ENCODE measurements at places on chromosomes 11 and 22.

GRCh38 chr11:134657631-134658030, 245.6 kb upstream of the B3GAT1 start:
- no peak for DNase-seq

DNA sequence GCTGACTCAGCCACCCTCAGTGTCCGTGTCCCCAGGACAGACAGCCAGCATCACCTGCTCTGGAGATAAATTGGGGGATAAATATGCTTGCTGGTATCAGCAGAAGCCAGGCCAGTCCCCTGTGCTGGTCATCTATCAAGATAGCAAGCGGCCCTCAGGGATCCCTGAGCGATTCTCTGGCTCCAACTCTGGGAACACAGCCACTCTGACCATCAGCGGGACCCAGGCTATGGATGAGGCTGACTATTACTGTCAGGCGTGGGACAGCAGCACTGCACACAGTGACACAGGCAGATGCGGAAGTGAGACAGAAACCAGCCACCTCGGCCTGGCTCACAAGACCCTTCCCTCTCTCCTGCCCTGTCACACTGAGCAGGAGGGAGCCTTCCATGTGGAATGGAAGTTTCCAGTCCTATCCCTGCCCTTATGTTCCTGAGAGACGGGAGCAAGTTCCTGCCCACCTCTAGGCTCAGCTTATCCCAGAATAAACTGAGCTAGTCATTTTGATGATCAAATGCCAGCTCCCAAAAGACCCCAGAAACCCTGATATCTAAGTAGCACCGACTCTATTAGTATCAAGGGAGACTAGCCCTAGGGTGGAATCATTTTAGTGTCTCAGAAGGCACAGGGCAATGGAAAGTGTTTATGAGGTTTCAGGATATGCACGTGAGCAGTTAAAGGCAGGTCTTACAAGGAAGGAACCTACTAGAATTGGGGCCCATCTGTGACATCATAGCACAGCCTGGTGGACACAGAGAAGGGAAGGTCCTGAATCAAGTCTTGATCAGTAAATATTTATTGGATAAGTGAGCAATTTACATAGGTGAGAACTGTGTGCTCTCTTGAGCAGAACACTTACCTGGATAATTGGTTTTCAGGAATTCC, 6.3 kb upstream of the IGLL5 start:
- DNase-seq, result no peak

DNA sequence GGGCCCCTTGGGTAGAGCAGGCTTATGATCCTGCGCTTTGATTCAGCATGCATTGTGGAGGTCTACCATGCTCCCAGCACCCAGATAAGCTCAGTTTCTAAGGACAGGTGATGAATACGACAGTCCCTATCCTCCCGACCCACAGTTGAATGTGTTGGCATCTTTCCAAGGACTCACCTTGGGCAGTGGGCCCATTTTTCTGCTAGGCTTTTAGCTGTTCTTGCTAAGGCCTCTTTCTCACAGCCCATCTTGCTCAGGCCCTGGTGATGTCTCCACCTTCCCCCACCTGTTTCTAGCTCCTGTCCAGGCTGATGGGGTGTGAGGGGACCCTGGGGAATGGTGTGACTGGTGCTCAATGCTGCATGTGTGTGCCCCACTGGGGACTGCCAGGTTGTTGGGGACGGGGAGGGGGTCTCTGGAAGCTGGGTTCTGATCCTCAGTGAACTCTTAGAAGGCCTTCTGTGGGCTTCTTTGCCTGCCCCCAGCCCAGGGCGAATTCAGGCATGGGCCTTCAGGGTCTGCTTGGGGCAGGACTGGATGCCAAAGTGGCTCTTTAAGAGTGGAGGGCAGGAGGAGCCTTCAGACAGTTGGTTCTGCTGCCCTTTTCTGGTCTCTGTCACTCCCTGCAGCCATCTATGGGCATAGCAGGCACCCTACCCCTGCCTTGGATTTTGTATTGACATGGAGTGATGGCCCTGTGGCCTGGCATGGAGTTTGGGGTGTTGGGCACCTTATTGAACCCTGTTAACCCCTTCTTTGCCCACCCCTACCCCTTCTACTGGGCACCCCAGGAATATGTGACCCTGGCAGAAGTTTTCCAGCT, 33.1 kb downstream of the PHLDB1 start:
- DNase-seq, result peak; percentile 54

GRCh38 chr11:10942620-10943019, 84.8 kb upstream of the ZBED5 start:
- no peak for DNase-seq

GRCh38 chr11:61264371-61264770, 23.4 kb downstream of the PGA5 start:
- DNase-seq, result no peak

- no peak for DNase-seq
These were observed 59.5 kb downstream of the SGSM1 start for GRCh38 chr22:24865508-24865907.

- DNase-seq, result no peak
These were observed 7.4 kb downstream of the CD5 start for GRCh38 chr11:61109671-61110070.

DNA sequence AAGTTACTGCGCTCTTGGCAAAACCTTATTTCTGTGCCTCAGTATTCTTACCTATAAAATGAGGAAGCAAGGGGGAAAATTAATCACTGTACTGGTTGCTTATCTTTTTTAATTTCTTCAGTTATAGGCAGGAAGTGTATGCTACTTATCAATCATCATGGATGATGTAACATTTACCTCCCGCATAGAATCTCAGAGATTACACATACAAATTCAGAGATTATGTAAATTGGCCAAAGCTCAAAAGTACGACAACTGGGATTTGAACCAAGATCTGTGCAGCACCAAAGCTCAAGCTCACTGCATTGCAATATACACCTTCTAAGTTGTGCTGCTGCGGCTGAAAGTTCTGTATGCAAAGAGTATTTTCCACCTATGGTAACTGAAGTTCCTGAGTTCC, 83.0 kb downstream of the PDHX start:
- no peak for DNase-seq

- DNase-seq, result peak; percentile 90
These were observed at the start of gene PICK1 for GRCh38 chr22:38056969-38057891. Gene PICK1 (plus strand): TSS chr22:38057404. CDS start chr22:38057810, 406 bp downstream.

DNA sequence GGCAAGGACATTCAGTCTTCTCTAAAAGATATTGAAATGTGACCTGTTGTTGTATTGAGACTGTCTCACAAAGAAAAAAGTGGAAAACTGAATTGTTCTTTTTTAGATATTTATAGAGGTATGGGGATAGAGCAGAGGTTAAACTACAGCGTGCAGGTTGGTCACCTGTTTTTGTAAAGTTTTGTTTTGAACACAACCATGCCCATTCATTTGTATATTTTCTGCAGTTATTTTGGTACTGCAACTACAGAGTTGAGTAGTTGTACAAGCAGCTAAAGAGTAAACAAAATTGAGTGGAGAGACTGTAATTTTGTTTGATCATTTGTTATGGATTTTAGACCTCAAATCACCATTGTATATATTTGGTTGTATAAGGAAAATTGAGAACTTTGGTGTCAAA, 11.3 kb downstream of the EED start:
- DNase-seq, result no peak

GRCh38 chr11:10310301-10310841, 5.5 kb downstream of the ADM start:
- DNase-seq, result no peak

DNA sequence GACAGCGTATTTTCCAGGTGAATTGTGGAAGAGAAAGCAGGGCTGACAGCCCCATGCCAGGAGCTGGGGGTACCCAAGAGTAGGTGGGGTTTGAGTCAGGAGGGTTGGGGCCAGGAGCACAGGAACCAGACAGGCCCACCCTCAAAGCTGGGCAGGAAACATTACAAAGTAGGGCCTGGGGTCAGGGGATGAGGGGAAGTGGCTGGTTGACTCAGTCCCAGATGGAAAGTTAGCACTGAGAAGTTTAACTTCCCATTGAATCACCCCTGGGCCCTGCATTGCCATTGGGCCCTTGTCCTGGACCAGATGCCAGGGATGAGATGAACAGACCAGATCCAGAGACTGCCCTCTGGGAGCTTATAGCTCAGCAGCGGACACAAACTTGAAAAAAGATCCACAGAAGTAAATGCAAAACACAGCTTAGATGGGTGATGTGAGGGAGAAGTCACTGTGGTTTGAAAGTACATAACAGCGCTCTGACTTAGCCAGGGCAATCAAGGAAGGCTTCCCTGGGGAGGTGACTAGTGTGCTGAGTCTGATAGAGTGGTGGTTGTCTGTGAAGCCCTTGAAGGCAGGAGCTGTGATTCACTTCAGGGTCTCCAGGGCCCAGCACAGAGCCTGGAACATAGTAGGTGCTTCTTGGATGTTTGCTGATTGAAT, 2.2 kb downstream of the MAFF start:
- DNase-seq, result no peak

DNA sequence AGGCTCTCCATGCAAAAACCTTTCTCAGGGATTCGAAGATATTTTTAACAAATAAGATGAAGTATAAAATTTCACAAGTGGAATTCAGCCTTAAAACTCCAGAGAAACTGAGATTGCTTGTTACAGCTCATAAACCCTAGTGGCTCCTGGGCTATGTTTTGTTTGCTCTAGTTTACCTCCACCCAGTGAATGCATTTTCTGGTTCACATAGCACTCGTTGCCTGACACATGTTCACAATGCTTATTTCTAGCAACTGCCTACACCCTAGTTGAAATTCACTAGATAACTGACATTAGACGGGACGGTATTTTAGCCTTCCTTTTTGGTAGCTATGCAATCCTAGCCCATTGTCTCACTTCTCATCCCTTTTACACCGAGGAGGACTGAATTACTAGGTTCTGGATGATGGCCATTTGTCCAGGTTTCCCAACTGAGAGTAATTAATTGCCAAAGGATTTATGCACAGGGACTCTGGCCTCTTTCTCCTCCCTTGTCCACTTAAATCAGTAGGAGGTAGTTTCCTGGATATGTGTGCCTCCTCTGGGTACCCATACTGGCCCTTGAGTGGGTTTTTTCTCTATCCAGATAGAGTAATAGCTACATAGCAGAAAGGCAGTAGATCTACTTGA, 951.6 kb downstream of the DLG2 start:
- no peak for DNase-seq

GRCh38 chr22:47114813-47115517, 352.5 kb downstream of the TBC1D22A start:
- DNase-seq, result no peak

DNA sequence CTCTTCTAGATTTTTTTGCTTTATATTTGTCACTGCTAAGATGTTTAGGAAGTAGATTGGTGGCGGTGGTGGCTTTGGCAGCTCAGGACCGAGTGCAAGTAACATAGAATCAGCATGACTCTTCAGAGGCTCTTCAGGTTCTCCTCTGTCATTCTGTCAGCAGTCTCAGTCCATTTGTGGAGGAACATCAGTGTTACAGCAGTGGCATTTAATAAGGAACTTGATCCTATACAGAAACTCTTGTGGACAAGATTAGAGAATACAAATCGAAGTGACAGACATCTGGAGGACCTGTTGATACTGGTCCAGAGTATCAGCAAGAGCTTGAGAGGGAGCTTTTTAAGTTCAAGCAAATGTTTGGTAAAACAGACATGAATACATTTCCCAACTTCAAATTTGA, 82.2 kb upstream of the GNAZ start:
- DNase-seq, result no peak

GRCh38 chr11:105296386-105296785, 156.8 kb upstream of the CARD18 start:
- DNase-seq, result no peak

DNA sequence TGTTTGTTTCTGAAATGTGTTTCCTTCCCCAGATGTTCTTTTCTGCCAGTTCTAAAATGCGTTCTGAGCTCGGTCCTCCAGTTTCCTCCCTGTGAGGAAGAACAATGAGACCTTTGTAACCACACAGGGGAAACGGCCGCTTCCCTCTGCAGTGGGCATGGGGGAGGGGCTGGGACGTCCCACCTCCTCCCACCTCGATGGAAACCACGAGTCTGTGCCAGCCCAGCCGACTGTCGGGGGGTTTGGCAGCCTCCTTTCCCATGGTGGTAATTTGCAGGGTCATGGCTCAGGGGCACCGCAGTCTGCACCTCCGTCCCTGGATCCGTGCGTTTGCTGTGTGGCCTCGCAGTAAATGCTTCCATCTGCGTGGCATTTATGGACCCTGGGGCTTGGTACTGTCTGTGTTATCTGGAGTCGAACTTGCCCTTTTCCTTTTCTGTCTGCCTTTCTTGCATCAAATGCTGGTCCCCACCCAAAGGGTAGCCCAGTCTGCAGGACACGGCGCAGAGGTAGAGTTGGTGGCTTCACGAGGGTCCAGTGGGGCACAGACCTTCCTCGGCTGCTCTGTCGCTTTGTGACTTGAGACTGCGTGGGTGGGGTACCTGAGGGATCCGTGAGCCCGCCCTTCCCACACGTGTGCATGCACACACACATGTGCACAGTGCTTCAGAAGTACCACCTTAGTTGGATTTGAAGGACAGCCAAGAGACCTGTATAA, 16.1 kb downstream of the LRP5 start:
- no peak for DNase-seq
